Cortex of kidney (tissue), 1 donor: ENCODE measurements at places on chromosomes 12 and 14.

- DNase-seq: no peak
Measured at GRCh38 chr14:104084251-104085002, 1.1 kb upstream of the ASPG start.

- DNase-seq: no peak
Measured at GRCh38 chr12:92487138-92487485, 215.7 kb upstream of the PLEKHG7 start.

GRCh38 chr14:22084393-22085281 is 411.0 kb upstream of the OR4E1 start:
- DNase-seq: no peak

- no peak for DNase-seq
Measured at GRCh38 chr14:49478784-49479183, 107.4 kb downstream of the RPS29 start.

GRCh38 chr12:121391619-121392324 is 8.1 kb upstream of the RNF34 start:
- DNase-seq: no peak

DNA sequence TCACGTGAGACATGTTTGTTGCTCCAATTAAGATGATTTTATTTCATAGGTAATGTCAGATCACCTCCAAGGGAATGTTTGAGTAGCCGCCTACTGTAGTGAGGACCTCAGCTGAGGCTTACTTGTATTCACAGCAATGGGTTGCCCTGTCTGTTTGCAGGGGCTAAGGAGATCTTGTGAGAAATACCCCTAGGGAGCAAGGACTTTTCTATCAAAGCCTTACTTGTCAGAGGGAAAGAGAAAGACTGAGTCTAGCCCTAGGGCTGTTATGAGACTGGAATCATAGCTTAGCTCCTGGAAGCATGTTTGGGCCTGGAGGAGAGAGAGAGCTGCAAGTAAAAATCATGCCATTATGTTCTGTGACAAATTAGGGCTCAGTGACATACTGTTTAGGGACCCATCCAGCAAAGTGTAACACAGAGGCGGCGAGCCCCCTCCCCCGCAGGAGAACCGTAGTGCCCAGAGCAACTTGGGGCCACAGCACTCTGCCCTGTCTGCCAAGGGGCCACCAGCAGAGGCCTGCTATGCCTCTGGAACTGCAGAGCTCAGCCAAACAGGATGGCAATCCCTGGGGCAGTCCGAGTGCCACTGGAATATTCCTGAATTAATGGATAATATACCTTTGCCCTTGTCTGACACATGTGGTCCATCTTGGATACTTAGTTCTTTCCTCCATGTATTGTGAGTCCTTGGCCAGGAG is 178.8 kb downstream of the DACT1 start:
- DNase-seq: no peak
